ENCODE measurements at places on chromosomes 11 and 22.

DNA sequence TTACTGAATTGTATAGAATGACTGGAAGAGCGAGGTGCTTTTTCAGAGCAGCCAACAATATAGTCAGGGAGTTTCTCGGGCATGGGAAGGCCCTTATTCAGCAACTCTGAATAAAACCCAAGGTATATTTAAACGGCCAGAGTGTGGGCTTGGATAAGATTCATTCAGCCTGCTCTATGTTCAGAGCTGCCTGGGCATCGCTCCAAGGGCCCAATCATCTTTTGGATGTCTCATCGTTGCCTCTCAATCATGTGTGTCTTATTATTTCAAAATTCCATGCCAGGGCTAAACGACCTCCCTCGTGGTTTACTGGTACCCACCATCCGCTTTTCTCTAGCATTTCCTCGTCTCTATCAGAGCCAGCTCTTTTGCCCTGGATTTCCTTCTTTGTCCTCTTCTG is 19.5 kb upstream of the NTM start:
- no peak for DNase-seq

DNA sequence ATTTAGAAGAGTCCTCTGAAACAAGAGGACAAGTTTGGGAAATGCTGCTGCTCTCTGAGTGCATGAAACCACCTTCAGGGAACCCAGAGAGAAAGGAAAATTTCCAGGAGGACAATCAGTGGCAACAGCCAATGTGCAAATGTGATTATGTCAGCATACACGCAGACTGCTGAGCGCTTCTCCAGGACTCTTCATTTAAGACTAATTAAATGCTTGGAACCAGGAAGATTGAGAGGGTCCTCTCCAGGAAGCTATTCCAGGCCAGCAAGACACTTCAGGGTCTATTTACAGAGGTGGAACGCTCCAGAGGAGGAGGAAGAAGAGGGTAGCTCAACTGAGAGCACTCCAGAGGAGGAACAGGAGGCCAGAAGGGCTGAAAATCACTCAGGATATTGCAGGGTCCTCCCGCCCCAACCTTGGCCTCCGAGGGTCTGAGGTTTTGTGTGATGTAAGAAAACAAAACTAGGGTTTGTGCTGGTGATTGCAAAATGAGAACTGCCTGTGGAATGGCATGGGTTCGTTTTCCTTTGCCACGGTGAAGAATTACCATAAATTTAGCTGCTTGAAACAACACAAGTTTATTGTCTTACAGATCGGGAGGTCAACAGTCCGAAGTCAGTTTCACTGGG is 14.1 kb upstream of the HTR3A start:
- DNase-seq, result no peak

DNA sequence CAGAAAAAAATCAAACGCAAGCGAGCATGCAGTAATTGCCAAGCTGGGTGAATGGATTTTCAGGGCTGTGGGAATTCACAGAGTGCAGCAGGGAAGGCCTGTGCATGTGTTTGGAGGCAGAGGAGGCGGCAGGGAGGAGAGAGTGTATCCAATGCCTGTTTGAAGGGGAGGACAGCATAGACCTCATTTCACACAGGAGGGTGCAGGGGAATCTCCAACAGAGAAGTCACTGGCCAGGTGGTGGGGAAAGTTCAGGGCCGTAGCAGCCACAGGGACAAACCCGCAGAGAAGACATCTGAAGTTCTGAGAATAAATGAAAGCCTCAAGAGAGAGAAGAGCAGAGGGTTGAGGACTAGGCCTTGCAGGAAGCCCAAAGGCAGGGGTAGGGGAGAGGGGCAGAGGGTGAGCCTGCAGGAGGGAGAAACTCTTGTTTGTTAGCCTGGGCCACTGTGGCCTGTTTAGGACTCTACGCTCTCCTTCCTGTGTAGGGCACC is 19.2 kb upstream of the KDM2A start:
- no peak for DNase-seq

GRCh38 chr22:46774253-46774979 is 12.0 kb downstream of the TBC1D22A start:
- no peak for DNase-seq

- DNase-seq, result no peak
Measured at GRCh38 chr11:44813401-44813800, 86.6 kb downstream of the TSPAN18 start.

DNA sequence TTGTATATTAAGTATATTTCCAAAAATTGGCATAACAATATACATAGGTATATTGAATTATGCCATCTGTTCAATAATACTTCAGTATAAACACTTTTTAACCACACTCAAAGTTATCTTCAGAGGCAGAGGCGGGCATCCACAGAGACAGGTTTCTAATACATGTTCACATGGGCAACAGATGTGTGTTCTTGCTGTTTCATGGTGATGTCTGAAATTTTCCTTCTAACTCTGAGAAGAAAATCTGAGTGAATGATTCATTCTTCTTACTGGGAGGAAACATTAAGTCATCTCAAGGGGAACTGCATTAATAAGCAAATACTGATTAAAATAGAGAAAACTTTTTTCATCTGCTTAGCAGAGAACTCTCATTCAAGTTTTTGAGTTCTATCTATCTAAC is 1074.5 kb downstream of the LRRC4C start:
- no peak for DNase-seq

DNA sequence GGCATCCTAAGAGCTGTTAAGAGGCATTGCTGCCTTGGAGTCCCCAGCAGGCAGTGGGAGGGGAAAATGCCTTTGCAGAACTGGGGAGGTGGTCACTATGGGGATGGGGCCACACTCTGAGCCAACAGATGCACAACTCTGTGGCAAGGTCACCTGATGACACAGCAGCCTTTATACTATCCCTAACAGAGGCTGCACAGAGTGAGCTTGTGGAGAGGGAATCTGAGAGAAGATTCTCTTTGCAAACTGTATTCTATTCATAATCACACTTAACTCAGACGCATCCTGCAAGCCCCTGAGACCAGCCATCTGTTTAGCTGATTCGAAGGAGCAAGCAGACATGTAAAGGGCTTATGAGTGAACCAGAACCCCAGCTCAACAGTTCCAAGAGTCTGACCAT is 49.0 kb upstream of the TTC12 start:
- DNase-seq, result no peak

DNA sequence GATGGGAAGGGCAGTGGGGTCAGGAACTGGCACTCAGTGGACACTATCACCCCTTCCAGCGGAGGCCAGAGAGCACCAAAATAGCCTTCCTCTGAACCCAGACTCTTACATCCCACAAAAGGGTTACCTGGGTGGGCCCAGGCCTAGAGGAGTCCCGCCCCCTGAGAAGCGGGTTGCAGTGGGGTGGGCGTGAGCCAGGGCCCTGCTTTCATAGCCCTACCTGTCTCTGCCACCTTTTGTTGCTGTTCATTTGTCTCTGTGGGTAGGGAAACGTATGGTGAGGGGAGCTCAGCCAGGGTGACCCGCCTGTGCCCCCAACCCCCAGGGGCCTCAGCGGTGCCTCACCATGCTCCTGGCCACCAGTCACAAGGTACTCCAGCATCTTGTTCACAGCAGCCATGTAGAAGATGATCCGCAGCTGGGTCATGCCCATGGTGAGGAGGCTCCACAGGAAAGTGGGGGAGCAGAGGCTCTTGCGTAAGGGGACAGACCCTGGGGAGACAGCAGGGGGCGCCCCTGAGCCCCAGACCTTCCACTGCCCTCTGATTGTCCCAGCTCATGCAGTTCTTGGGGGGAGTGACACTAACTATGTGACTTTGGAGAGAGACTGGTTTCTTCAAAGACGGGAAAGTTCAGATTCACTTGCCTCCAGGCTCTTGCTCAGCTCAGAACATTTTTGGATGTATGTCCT is 24.0 kb downstream of the SLC43A1 start:
- DNase-seq, result no peak

GRCh38 chr11:93220078-93220477 is 22.3 kb upstream of the SLC36A4 start:
- DNase-seq, result no peak

DNA sequence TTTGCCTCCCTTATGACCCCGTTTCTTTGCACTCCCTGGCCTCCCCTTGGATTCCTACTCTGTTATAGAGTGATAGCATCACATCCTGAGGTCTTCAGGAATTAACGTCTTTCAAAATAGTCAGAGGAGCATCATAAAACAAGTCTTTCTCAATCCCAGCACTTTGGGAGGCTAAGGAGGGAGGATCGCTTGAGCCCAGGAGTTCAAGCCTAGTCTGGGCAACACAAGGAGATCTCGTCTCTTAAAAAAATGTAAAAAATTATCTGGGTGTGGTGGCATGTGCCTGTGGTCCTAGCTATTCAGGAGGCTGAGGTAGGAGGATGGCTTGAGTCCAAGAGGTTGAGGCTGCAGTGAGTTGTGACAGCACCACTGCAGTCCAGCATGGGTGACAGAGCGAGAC is 68.7 kb upstream of the AMPD3 start:
- DNase-seq, result no peak

DNA sequence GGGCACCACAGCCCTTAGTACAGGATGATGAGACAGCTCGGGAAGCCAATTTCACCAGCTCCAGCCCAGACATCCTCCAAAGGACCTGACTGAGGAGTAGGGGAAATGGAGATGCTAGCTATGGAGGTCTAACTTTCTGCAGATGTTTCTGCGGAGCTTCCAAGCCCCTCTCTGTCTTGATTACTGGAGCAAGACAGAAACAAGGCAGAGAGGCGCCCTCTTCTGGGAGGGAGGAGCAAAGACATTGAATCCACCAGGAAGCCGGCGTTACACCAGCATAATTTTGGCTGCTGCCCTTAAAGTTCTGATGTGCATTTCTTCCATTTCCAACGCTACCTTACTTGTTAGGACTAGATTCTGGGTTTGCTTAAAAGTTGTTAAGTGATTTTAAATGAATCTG is 107.3 kb upstream of the HSD17B12 start:
- DNase-seq, result no peak

- DNase-seq, result no peak
Measured at GRCh38 chr11:71538666-71538990, 803 bp downstream of the KRTAP5-8 start.

- no peak for DNase-seq
Measured at GRCh38 chr11:18229501-18229900, 7.1 kb downstream of the SAA4 start.

- no peak for DNase-seq
Measured at GRCh38 chr22:48207919-48208535, 1445.6 kb downstream of the TBC1D22A start.

DNA sequence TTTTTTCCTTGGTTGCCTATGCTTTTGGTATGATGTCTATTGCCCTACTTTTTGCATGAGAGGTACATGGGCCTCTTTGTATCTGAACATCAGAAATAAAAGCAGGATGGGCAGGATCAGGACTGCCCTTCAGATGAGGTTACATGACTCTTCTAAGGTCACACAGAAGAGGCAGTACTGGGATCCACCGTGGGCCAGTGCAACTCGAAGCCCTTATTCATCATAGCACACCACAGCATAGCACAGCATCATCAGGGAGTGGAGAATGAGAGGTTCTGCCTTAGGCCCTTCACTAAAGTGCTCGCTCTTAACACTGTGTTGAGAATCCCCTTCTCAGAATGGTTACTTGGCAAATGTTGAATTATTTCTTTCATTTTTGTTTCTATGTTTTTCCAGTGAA is 88.3 kb downstream of the C22orf31 start:
- DNase-seq, result no peak

DNA sequence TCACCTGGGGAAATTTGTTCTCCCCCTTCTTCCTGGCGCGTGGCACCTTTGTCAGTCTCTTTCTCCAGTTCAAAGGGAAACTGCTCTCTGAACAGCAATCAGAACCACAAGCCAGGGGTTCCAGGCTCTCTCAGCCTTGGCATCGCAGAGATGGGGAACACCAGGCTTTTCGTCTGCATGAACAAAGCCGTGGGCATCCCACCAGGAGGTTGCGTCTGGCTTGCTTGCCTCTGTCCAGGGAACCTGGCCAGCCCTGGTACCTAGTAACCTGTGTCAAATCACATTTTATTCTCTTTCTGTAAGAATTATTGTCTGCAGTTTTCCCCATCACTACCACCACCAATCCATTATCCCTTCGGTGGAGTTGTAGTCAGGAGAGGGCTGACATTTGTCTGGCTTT is 107.0 kb downstream of the WNT7B start:
- DNase-seq, result no peak

- no peak for DNase-seq
Measured at GRCh38 chr22:49209452-49210195, 618.0 kb downstream of the BRD1 start.

- DNase-seq, result no peak
Measured at GRCh38 chr11:61024938-61025820, 53.7 kb downstream of the CD6 start.

- DNase-seq, result no peak
Measured at GRCh38 chr11:36193290-36193619, 96.0 kb downstream of the COMMD9 start.

DNA sequence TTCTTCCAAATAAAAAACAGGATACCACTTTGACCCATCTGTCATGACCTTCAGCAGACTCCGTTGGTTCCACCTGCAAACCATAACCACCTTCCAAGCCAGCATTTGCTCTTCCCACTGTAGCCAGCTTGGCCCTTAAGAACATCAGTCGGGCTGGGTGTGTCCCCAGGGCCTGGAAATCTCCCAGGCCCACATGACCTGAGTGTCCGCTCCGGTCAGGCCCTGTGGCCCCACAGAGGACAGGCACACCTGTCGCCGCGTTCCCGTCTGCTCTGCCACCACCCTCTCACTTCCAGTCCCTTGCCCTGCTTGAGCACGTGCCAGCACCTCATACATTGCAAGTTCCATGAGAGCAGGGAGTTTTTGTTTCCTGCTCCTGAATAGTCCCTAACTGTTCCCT is 65.7 kb upstream of the PITPNB start:
- no peak for DNase-seq

DNA sequence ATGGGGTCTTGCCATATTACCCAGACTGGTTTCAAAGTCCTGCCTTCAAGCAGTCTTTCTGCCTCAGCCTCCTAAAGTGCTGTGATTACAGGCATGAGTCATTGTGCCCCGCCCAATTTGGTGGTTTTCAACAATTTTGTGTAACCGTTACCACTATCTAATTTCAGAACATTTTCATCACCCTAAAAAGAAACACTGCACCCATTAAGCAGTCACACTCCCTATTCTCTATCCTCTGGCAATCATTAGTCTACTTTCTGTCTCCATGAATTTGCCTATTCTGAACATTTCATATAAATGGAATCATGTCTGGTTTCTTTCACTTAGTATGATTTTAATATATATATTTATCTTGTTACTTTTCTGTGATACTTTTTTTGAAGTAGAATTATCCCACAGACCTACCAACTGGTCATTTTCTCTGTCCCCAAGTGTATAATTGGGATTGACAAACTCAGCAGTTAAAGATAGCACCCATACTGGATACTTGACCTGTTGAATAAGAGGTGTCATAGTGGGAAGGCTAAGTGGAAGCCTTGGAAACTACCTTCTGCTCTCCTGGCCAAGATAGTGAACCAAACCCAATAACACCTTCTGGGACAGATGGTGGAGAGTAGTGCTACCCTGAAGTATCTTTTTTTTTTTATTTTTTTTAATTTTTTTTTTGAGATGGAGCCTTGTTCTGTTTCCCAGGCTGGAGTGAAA is 64.8 kb downstream of the STIM1 start:
- DNase-seq, result no peak
